CD14-positive monocyte (primary cell): ENCODE measurements at places on chromosomes 4 and X. TPM values are rescaled to one million over a fixed set of nuclear protein-coding genes. Genes with fewer than 3 reads are reported as not detected.

DNA sequence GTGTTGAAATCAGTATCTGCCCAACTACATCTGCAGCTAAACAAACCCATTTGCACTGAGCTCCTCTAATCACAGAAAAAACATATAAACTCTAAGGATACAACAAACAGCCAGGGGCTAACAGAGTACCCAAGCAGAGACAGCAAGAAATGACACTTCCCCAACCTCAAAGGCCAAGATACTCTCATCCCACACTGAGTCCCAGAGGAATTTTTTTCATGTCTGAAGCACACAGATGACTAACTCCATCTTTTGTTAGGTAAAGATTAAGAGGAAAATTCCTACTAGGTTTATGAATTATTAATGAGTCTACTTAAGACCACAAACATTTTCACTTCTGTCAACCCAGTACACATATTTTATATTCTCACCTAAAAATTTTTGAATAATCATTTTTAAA is 31.6 kb downstream of the SEPSECS start:
- no peak for DNase-seq

GRCh38 chr4:3223956-3224748 is 24.8 kb upstream of the MSANTD1 start:
- peak; percentile 78 for DNase-seq

DNA sequence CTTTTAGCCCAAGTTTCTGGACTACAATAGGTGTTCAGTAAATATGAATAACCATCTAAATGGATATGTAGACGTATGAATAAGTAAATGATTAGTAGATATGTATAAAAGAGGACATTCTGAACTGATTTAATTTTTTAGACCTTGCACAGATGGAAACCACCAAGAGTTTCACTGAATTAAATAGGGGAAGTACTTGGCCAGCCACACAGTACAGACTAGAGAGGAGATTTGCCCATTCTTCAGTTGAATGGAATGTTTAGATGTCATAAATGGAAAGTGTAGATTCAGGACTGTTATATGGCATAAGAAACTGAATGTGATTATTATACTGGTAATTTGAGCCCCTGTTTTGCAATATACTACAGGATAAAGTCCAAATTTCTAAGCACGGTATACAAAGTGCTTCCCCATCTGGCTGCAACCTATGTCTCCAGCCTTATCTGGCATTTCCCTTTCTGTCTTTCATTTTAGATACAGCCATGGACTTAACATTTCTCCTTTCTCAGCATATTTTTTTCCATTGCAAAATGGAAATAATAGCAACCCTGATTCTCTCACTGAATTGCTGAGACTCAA is 137.8 kb upstream of the HS3ST1 start:
- DNase-seq, result no peak

DNA sequence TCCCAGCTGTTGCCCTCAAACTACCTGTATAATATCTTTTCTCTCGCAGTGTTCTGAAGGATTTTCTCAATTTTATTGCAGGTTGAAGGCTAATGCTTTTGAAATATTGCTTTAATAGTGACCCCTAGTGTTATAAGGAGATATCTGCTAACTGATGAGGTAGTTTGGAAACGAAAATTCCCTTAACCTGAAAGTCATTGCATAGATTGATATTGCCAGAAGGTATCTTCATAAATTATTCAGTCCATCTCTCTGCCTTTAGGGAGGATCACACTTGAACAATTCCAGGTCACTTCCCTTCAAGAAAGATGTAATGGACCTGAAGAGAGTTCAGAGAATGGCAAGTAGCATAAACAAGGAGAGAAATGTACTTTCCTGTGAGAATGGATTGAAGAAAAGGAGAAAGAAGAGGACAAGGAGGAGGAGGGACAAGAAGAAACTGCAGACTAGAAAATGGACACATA is 44.1 kb downstream of the TIGD4 start:
- DNase-seq, result no peak

DNA sequence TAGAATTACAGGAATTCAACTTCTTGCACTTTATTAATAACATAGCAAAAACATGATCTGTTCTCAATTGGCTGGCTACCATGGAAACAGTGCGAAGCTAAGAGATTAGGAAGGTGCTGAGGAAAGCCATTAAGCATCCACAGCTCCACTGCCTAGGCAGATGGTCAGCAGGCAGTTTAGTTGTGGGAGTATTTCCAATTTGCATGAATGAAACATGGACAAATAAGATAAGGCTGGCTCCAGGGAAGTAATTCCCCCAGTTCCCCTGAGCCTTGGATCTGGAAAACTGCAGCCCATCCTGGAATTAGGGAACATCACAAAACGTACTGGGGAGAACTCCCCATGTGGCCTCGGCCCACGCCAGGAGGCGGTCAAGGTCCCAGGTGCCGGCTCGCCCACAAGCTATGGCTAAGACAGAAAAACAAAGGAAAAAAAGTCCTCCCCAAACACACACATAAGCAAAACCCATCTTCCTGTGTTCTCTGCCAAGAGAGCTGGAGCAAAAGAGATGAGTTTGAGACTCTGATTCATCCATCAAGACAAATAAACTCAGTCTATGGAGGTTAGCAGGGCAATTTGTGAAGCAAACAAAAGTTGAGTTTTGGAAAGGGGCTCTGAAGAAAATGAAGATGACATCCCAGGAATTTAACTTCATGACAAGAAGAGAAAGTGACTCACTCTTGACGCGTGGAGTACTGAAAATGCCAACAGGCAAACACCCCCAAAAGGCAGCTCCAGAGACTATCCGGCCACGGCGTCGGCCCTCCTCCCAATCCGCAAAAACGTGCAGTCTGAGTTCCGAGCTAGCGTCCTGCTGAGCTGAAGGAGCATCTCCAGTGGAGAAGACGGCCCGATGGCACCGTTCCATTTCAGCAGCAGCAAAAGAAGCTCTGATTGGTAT is 45.1 kb downstream of the IGFBP7 start:
- no peak for DNase-seq

Gene UGT2B15
- not detected for polyA plus RNA-seq

Gene RIPPLY1
- polyA plus RNA-seq, result not detected in 2 replicates

Gene SMIM31
- polyA plus RNA-seq, result not detected

DNA sequence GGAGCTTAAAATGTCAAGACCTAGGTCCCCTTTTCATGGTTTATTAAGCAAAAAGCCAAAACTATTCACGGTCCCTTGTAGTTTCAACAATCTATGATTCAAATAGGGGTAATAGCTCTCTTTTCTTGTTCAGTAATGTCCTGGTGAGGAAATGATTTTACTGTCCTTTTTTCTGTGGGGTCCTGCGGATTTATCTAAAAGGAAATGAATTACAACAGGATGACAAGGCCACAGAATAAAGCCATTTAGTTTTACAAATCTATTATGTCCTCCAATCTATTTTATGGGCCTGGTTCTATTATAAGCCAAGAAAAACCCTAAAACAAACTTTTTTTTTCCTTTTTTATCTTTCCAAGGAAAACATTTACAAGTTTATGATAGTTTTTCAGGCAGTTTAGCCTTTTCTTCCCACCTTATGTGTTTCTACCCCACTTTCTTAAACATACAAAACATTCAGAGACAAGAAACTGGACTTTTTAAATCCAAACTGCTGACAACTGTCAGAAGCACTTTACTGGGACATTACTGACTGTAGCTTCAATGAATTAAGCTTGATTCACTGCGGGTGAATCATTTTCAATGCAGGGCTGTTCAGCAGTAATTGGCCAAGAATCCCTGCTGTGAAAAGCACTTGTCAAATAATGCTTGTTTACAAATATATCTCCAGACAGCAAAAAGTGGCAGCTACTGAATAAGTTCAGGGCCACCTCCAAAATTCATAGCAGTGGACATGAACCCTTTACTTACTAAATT is 4.3 kb downstream of the EPHA5 start:
- DNase-seq, result no peak

DNA sequence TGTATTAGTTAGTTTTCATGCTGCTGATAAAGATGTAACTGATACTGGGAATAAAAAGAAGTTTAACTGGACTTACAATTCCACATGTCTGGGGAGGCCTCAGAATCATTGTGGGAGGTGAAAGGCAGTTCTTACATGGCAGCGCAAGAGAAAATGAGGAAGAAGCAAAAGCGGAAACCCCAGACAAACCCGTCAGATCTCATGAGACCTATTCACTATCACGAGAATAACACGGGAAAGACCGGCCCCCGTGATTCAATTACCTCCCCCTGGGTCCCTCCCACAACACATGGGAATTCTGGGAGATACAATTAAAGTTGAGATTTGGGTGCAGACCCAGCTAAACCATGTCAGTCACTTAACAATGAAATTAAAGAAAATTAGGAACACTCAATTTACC is 499.1 kb downstream of the FSTL5 start:
- DNase-seq, result no peak

Gene COPS4
- 54.5 TPM for polyA plus RNA-seq

- DNase-seq, result no peak
Measured at GRCh38 chrX:22164770-22165388, 107.8 kb upstream of the CBLL2 start.

DNA sequence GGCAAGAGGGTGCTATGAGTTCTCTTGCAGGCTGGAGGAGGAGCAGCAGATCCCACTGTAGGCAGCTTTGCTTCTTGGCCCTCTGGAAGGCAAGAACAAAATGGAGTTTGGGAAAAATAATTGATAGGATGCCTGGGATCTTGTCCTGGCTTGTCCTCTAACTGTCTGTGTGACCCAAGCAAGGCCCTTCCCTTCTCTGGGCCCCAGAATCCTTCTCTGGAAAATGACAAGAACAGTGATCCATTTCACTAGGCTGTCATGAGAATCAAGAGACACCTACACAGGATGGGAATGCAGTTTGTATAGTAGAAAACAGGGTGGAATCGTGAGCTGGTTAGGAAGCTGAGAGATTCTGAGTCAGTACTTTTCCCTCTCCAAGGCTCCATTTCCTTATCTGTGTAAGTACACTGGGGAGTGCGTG is 133.3 kb downstream of the PJA1 start:
- no peak for DNase-seq

DNA sequence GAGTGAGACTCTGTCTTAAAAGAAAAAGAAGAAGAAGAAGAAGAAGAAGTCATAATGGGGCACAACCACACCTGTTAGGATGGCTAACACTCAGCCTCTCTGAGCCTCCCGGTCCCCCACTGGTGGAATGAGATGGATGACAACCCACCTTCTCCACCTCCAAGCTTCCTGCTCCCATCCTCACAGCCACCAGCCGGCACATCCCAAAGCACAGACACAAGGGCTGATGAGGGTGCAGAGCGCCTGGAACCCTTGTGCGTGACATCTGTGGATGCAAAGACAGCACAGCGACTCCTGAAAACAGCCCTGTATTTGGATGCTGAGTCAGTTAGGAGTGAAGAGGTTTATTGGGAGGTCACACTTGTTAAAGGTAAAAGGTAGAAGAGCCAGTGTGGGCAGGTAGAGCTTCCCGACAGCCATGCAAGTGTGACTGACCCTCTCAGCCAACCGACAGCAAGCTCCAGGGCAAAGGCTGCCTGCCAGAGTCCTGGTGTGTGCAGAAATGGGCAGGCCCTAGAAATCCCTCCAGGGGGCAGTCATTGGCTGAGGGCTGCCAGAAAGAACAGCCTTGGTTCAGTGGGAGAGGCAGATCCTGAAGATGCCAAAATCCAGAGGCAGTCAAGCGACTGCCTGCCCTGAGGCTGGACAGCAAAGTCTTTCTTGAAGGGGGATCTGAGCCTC is 26.6 kb upstream of the MAN2B2 start:
- no peak for DNase-seq
